Stimulated activated effector memory CD8-positive, alpha-beta T cell treated with anti-CD3 and anti-CD28 coated beads, Interleukin-12 subunit alpha, Interleukin-12 subunit beta, amount 100 ng/mL, for 72 hours (primary cell): ENCODE measurements at places on chromosomes 2 and 18.

DNA sequence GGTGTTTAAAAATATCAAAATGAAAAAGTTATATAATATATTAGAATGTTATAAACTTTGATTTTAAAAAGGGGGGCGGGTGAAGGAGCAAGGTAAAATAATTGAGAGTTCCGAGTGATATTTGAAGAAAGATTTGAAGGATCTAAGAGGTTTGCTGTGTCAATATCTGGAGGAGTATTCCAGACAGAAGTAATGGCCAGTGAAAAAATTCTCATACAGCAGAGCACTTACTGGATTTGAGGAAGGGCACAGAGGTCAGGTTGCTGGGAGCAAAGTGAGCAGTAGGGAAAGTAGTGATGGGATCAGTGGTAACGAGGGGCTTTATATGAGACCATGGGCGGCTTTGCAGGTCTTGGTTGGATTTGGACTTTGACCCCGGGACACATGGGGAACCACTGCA, 531.5 kb downstream of the ADCYAP1 start:
- no peak for DNase-seq

DNA sequence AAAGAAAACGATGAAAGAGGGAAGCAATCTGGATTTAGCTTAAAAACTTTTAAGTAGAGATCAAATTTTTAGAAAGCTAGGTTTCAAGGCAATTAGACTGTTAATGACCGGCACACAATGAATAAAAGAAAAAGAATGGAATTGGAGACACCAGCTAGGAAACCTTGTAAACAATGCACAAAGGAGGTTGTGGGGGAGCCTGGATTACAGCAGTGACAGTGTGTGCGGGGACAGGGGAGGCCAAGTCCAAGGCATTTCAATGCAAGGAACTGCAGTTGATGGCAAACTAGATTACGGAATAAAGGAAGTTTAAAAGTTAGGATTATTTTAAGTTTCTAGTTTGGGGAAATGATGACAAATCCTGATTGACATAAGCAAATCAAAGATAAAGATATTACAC, 74.5 kb downstream of the DTNB start:
- no peak for DNase-seq

DNA sequence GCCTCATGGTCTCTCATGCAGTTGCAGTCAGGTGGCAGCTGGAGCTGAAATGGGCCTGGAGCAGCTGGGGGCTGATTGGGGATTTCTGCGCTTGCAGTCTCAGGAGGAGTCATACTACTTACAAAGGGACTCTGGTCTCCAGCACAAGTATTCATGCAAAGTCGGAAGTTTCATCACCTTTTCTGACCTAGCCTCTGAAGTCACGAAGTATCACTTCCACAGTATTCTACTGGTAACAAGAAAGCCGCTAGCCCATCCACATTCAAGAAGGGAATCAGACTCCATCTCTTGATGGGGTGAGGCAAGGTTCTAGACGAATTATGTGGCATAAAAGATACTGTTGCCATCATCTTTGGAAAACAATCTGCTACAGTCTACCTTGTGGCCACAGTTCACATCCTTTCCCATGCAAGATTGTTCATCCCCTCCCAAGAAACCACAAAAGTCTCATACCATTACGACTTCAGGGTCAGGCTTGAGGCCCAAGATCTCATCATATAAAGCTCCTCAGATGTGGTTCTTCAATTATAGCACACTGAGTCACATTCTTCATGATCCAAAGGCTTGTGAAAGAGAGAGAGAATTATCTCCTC, 95.3 kb downstream of the SMC6 start:
- no peak for DNase-seq

- DNase-seq, result no peak
These were observed 246.8 kb downstream of the AGPS start for GRCh38 chr2:177639262-177639914.

- no peak for DNase-seq
These were observed 524.2 kb upstream of the CRIM1 start for GRCh38 chr2:35831385-35831784.
